ENCODE measurements at places on chromosomes 12 and 14.
A peak's percentile ranks its signal among the peaks of the same experiment; 100 is the strongest.

DNA sequence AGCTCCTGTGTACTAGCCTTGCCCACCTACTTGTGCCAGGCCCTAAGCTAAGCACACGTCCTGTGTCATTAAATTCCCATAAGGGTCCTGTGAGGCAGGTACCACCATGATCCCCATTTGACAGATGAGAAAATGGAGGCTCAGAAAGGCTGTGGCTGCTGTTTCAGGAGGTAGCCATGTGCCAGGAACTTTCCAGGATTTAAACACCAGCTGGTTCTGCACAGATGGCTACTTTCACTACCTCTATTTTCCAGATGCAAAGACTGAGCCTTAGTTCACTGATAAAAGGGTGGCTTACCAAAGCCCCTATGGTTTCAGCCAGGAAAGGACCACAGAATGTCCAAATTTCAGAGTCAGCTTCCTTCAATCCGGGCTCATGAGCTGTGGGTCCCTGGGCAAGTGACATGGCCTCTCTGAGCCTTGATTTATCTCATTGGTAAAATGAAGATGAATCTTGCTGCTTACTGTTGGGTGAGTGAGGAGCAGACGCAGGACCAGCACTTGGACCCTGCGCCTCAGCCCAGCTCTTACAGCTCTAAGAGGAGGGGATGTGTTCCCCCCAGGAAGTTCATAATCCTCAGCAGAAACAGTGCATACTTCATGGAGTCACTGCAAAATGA lies 23.5 kb downstream of the CMKLR1 start:
- DNase-seq: no peak

- no peak for DNase-seq
Measured at GRCh38 chr12:47293406-47293805, 213.6 kb upstream of the AMIGO2 start.

- no peak for DNase-seq
Measured at GRCh38 chr12:79650440-79650839, 40.3 kb downstream of the PAWR start.

GRCh38 chr14:99023371-99023770 lies 248.6 kb downstream of the BCL11B start:
- DNase-seq: no peak

DNA sequence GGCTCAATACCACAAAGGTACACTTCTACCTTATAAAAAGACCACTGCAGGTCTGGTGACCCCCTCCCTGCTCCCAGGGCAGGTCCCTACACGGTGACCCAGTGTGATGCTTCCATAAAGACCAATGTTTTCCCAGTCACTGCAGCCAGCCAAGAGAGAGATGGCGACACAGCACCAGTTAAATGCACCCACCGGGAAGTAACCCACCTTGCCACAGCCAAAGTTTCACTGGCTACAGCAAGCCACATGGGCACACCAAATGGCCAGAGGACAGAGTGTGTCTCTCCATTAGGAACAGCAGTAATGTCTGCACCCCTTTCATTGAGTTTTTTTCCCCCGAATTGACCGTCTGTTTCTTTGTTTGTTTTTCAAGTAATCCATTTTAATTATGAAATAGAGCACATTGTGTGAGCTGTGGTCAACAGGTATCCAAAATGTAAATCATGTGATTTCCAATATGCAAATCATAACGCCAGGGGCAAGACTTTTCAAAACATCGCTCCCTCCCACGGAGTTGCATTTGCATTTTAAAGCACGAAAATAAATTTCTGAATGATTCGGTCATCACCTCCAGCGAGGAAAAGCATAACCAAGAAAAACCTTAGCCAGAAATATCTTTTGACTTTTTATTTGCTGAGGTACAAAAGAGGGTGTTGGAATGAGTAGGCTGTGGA lies 48.9 kb upstream of the EML1 start:
- DNase-seq: no peak

DNA sequence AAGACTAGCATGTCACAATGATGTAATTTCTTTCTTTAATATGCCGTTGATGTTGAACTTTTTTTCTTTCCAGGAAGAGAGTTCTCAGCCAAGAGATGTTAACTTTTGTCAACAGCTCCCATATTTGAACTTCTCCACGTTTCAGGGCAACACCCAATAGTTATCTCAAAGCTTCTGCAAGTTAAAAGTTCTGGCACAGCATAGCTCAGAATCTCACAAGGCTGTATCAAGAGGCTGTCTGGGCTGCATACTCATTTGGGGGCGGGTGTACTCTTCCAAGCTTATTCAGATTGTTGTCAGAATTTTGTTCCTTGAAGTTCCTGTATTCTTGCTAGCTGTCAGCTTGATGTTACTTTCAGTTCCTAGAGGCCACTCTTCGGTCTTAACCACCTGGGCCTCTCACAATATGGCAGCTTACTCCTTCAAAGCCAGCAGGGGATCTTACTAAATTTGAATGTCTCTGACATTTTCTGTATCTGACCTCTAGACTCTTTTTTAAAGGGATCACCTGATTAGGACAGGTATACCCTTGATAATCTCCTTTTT lies 38.9 kb downstream of the KCNC2 start:
- no peak for DNase-seq

- DNase-seq: peak; percentile 87
Measured at GRCh38 chr12:48956279-48957140, 777 bp downstream of the ARF3 start.

DNA sequence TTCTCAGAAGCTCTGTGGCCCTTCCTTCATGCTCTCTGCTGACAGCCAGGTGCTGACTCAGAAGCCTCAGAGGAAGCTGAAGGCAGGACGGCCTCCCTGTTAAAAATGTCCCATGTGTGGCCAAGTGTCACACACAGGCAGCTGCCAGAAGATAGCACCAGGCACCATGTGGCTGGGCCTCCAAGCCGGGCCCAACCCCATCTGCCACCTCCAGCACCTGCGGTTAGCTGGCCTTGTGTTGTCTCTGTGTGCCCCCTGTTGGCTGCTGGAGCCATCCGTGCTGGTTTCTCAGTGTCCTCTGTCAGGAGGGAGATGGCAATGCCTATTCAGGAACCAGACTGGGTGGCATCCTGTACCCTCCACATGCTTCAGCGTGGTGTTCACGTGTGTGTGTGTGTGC lies 63.2 kb downstream of the TSPAN11 start:
- no peak for DNase-seq

DNA sequence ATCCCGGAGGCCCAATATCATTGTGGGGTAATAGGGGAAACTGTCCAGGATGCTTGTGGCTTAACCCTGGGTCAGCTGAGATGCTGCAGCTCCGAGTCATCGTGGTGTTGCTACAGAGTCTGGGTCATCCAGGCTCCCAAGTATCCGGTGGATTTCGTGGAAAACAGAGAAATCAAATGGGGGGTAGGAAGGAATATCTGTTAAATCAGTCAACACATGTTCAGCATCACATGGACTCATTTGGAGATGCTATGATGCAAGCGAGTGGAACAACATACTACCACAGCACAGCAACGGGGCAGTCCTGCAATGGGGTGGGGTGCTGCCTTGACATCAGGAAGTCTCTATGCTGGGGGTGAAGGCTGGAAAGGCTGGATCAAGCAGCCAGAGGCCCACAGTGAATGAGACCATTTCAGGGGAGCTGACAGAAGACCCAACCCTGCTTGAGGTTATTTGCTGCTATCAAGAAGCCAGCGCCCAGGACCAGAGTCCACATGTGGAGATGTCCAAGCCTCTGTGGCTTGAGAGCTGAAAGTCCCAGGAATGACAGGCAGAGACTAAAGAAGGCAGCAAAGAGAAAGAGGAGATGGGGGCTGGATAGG lies 22.9 kb downstream of the VDR start:
- DNase-seq: peak; percentile 97

- no peak for DNase-seq
Measured at GRCh38 chr14:92687681-92688433, 60.6 kb downstream of the LGMN start.

DNA sequence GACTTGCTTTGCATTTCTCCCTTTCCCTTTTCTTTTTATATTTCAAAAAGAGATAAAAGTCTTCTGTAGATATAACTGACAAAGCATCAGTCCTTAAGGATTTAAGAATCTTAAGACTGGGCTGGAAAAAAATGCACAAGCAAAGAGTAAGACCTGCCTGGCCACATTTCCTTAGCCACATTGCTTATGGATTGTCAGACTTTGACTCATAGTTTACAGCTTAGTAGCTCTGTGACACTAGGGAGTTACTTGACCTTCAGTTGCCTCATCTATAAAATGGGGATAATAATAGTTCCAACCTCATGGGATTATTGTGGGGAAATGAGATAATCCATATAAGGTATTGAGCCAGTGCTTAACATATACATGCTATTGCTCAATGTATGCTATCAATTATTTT lies 66.4 kb upstream of the STK38L start:
- DNase-seq: peak; percentile 73

GRCh38 chr12:129570796-129571400 lies 332.9 kb downstream of the TMEM132D start:
- no peak for DNase-seq

DNA sequence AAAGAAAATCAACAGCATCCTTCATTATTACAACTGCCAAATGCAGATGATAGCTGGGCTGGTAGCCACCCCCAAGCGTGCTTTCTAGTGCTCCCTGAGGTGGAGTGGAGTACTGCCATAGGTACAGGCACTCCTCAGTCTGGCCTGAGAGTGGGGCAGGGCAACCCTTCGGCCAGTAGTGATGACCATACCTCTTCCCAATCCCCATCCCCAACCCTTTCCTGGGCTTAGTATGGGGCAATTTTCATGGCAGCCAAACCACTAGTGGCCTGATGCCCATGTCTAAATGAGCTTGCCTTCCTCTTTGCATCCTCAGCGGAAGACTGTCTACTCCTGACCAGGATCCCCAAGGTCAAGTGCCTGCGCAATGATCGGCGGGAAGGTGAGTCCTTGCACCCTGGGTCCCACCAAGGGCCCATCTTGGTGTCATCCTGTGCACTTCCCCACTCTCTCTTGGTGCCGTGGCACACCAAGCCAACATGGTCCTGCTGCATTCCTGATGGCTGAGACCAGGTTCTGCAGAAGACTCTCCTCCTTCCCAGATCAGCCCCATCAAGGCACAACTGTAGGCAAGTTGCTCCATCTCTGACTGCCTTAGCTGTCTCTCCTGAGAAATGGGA lies 65.8 kb downstream of the GALNT16 start:
- no peak for DNase-seq

- no peak for DNase-seq
Measured at GRCh38 chr14:69473260-69473659, 11.3 kb upstream of the PLEKHD1 start.

GRCh38 chr12:124703856-124704255 lies 136.4 kb upstream of the NCOR2 start:
- no peak for DNase-seq

- peak; percentile 95 for DNase-seq
Measured at GRCh38 chr14:59254146-59254910, 65.9 kb downstream of the DAAM1 start.

DNA sequence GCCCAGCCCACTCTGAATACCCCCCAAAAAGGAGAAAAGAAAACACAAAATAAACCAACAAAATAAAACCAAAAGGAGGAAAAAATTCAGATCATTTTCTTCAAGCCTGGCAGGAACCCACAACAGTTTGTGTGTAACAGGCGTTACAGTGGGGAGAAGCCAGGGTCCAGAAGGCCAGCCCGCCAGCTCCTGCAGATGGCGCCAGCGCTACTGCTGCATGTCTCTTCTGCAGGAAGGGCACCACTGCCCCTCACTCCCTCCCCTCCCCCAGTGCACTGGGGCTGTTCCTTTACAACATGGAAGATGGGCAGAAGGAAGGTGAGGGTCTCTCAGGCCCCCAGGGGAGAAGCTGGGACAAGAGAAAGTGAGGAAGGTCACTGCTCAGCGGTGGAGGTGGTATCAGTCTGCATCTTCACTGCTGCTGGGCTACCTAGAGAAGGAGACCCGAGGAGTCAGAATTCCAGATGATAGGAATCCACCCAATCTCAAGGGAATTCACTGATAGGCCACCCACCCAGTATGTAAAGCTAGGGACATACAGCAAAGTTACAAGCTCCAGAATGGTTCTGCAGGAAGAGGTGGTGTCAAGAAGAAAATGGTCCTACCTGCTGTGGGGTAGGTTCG lies 2.3 kb upstream of the NOP2 start:
- no peak for DNase-seq

- DNase-seq: no peak
Measured at GRCh38 chr12:56469007-56469930, 891 bp downstream of the SPRYD4 start.

- DNase-seq: no peak
Measured at GRCh38 chr12:114444422-114445279, 38.7 kb upstream of the TBX5 start.

GRCh38 chr14:83172363-83172762 lies 1638.7 kb upstream of the SEL1L start:
- no peak for DNase-seq

GRCh38 chr12:116159593-116160200 lies 117.8 kb downstream of the MED13L start:
- DNase-seq: no peak

- no peak for DNase-seq
Measured at GRCh38 chr14:21069388-21070082, 569 bp upstream of the ARHGEF40 start.

- DNase-seq: no peak
Measured at GRCh38 chr12:133130808-133131128, 341 bp downstream of the ZNF10 start.

Data from AG04449 (cell line).